ENCODE measurements at places on chromosomes 16 and 17.

DNA sequence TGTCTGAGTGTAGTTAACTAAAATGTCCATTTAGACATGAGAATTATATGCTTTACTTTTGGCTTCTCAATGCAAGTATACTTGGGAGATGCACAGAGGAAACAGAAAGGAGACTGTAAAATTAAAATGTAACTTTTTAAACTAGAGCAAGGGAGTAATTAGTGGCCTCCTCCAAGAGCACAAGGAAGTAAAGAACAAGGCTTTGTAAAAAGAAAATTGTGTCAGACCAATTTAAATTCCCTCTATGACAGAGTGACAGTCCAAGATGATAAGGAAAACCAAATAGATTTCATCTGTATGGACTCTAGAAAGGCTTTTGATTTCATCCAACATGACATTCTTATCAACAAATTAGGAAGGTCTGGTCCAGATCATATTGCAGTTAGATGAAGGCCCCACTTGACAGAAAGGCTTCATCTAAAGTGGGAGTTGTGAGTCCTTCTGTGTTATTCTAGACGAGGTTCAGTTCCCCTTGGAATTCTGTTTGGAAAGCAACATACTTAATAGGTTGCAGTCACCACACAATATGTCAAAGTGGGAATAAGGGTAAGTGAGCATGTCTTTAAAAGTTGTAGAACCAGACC, 6.5 kb upstream of the CAPNS2 start:
- DNase-seq, result no peak

- DNase-seq, result peak; percentile 34
Measured at GRCh38 chr17:19348806-19349205, 13.7 kb downstream of the B9D1 start.

- DNase-seq, result peak; percentile 69
Measured at GRCh38 chr16:52095471-52095870, 451.5 kb downstream of the TOX3 start.

DNA sequence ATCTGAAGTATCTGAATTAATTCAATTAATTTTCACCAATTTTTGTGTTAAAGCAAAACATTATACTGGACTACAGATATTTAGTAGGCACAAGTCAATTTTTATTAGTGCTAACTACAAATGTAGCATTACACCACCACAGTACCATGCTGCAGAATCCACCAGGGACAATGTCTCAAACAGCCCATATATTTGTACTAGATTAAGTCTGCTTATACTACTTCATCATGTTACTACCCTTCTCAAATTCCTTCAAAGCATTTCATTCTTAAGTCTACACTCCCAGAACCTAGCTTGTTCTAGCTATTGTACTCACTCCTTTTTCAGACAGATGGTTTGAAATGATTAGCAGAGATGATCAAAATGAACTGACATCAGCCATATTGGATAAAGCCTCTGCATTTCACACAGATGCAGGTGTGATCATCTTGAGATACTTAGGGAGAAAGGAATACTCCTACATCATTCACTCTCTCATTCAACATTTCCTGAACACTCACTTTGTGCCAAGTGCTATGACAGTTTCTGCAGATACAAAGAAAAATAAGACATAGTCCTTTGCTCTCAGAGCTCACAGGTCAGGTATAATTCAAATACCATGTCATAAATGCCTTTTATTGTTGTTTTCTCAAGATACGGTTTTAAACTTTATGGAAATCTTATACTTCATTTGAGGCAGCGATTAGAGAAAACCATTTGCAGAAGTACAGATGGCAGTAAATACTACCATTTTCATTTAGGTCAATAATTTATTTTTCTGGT, 47.7 kb downstream of the SMURF2 start:
- DNase-seq, result no peak

- no peak for DNase-seq
Measured at GRCh38 chr16:9203956-9204355, 112.5 kb downstream of the HAPSTR1 start.

- DNase-seq, result no peak
Measured at GRCh38 chr16:3317315-3317999, 12.2 kb downstream of the ZNF75A start.

DNA sequence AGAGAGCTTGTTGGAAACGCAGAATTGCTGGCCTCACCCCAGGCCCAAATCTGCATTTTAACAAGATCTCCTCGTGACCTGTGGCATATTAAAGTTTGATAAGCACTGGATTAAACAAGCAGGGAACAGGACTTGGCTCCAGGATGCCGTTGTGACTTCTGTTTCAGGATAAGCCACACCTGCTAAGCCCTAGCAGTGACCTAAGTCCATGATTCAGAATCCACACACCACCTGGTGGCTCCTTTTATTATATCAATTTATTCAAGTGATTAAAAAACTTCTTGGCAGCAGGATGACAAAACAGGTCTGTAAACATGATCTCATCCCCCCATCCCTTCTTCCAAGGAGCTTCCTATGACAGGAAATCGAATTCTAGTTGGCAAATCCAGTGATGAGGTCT, 9.1 kb downstream of the NAGPA start:
- DNase-seq, result no peak

DNA sequence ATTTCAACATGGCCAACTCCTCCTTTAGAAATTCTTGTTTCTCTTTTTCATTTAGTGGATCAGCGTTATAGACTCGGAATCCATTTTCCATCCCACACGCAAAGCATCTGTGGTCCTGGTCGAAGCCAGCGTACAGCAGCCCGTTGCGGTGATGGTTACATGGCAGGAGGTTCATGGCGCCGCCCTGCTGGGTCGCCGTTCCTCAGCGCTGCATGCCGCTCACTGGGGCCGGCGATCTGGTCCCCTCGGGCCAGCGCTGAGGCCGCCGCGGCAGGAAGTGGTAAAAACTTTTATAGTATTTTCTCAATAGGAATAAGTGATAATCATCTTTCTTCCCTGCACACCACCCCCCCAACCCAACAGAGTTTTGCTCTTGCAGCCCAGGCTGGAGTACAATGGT, 29.9 kb upstream of the RHOT1 start:
- DNase-seq, result no peak

DNA sequence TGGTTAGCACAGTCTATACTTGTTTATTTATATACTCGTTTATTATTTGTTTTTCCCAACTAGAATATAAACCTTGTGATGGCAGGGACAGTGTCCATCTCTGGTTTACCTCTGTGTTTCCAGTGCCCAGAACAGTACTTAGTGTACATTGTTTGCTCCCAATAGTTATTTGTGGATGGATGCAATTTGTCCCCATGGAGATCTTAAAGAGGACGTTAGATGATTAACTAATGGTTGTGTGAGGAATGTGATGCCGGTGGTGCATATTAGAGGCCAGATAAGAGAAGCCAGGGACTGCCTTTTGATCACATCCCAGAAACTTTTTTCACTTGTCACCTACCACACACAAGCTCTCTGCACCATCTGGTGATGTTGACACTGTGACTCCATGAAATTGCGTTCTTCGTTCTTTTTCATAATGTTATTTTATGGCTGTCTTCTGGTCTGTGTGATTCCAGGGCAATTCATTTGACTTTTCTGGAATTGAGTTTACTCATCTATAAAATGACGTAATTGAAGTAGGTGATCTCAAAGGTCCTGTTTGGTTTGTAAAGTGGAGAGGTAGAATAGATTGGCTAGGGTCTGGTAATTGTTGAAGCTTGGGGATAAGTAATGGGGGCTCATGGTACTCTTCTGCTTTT, 1.2 kb downstream of the COX10 start:
- DNase-seq, result no peak

- DNase-seq, result no peak
Measured at GRCh38 chr17:38658741-38659345, 15.9 kb downstream of the EPOP start.

DNA sequence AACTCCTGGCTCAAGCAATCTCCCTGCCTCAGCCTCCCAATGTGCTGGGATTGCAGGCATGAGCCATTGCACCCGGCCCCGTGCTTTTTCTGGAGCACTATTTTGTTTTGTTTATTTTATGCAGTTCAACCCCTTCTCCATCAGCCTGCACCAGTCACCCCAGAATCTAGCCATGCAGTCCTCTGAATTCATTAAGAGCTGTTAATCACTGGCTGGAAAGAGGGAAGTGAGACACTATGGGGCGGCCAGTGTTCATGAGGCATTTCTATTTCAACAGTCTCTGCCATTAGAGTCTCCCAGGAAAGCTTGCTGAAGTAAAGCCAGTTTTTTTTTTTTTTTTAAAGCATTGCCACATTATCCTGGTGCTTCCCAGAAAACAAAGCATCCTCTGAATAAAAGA, 1.7 kb downstream of the VWA3A start:
- DNase-seq, result no peak

DNA sequence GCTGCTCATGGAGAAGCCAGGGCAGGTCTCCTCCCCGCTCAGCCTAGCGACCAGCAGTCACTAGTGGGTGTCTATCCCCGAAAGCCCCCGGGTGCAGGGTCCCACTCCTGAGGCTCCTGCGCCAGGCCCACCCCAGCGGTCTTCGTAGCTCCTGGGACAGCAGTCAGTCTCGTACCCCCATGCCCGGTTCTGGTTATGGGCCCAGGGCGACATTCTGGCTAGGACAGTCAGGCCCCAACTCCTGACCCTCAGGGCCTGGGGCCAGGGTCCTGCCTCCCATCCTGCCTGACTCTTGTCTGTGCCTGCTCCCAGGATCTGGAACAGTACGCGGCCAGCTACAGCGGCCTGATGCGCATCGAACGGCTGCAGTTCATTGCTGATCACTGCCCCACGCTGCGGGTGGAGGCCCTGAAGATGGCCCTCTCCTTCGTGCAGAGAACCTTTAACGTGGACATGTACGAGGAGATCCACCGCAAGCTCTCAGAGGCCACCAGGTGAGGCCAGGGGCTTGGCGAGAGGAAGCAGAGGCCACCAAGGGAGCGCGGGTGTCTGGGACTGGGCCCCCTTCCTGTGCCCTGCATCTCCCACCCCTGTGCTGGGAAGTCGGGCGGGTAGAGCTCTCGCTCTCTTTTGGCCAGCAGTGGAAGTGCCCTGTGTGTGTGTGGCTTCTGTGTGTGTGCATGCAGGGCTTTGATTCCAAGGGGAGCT, 2.0 kb downstream of the GPS1 start:
- DNase-seq, result no peak

GRCh38 chr16:22318690-22319358, 21.6 kb downstream of the POLR3E start:
- peak; percentile 49 for DNase-seq

- DNase-seq, result peak; percentile 19
Measured at GRCh38 chr17:27485125-27485524, 28.9 kb downstream of the KSR1 start.

DNA sequence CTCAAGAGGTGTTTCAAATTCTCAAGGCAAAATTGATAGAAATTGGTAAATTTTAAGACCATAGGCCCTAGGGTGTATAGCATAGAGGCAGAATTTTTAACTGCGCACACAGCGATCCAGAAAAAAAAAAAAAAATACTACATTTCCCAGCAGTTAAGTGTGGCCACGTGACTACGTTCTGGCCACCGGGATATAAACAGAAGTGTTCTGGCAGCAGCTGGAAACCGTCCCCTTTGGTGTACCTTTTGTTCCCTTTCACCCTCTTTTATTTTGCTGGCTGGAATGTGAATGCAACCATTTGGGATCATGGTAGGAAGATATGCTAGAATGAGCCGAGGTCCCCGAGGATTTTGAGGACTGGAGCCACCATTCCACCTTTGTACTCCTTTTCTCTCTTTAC, 52.7 kb upstream of the AKAP1 start:
- DNase-seq, result no peak

DNA sequence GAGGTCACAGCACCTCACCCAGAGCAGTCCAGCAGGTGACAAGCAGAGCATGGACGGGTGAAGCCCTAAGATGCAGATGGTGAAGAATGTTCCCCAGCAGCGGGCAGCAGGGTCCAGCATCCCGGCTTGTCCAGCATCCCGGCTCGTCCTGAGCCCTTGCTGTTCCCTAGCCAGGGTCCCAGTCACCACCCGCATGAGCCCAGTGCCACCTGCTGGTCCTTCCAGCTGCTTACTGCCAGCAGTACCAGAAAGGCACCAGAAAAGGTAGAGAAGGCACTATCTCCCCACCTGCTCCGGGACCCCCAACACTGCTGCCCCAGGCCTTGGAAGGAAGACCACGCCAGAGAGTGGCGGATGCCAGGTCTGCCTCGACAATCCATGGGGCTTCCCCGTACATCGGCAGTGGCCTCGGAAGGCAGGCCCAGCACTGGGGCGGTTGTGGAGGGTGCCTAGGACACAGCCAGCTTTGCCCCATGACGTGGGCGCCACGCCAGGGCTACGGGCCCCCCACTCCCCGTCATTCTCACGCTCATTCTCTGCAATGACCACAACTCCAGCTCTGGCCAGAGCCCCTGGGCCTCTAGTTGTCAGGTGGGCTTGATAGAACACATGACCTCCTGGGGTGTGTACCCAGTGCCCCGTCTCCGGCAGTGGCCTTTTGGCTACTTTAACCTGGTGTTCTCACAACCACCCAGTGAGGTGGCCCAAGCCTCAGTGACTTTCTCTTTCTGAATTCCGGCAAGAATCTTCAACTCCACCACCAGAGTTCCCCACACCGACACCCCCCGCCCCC, 1.4 kb downstream of the CENPX start:
- DNase-seq, result peak; percentile 84

DNA sequence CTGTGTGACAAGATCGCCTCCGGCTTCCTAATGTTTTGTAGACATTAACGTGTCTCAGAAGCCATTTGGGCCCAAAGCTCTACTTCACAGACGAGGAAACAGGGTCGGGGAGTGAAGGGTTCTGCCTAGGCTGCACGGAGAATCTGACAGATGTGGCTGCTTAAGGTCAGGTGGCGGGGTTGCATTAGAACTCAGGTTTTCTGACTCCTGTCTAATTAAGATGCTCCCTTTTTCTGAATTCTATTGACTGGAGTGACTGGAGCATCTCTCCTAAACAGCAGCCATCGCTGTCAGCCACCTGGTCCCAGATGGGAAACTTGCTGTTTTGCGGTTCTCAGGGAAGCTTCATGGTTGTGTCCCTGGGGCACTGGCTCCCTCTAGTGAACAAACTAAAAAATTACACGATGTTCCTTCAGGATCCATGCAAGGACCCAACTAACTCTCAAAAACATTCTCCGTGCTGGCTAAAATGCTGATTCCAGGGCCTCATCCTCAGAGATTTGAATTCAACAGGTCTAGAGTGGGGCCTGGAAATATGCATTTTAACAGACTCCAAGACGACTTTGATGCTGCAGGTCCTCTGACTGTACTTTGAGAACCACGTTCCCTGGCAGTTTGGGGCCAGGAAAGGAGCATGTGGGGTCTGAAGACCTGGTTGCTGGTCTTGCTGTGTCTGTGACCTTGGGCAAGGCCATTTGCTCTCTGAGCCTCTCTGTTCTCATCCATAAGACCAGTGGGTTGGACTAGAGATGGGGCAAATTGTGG, 117.4 kb downstream of the IRF8 start:
- peak; percentile 43 for DNase-seq

GRCh38 chr17:82966415-82966814, 113.0 kb upstream of the METRNL start:
- DNase-seq, result no peak
